ENCODE measurements at places on chromosomes 6 and 20.

GRCh38 chr20:59828125-59829053, 105.0 kb downstream of the SYCP2 start:
- DNase-seq: no peak

DNA sequence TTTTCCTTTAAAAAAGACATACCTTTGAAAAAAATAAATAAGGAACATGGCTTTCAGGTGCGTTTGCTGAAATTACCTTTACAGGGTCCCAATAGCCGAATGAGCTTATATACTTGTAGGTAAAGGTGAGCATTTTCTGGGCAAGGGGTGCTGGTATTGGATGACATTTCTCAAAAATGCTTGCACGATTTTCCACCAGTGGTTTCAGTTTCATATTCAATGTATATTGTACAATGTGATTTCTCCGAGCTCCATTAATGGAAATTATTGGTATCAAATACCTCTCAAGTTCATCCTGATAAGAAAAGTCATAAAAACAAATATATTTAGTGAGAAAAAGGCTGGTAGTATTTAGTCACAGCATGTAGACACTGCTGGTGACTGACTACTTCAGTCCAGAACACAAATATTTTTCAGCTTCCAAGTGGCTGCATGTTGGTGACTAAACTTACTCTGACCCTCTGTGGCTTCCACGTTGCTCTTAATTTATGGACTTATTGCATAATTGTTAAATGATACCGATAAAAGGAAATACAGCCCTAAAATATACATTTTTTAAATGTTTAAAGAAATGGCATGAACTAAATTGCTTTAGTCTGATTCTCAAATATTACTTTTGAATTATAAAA, 32.9 kb upstream of the ZBTB24 start:
- peak; percentile 31 for DNase-seq

- no peak for DNase-seq
Observed at GRCh38 chr6:96469312-96469711, 52.3 kb upstream of the UFL1 start.

DNA sequence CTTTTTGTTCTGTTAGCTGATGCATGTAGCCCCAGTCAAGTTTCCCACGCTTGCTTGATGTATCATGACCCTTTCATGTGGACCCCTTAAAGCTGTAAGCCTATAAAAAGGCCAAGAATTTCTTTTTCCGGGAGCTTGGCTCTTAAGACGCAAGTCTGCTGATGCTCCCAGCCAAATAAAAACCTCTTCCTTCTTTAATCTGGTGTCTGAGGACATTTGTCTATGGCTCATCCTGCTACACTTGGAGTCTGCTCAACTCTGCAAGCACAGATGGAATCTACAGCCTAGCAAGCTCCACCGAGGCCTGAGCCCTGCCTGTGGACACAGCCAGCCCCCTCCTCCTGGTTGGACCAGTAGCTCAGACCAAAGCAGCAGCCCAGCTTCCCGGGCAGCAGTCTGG, 3.4 kb downstream of the CST2 start:
- no peak for DNase-seq

DNA sequence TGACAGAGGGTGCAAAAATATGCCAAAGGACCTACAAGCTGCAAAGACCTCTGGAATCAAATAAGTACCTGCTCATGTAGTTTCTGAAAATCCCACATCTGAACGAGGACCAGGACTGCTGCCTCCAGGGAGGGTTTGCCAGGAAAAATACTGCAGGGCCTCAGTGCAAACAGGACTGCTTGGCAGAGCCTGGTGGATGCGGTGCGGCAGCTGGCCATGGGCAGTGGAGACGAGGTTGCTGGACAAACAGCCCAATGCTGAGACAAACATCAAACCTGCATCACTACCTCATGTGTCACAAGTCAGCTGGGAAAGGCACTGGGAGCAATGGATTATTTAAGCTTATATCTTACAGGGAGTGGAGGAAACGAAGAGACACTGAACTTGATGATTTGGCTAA, 238.8 kb downstream of the PAX1 start:
- no peak for DNase-seq

DNA sequence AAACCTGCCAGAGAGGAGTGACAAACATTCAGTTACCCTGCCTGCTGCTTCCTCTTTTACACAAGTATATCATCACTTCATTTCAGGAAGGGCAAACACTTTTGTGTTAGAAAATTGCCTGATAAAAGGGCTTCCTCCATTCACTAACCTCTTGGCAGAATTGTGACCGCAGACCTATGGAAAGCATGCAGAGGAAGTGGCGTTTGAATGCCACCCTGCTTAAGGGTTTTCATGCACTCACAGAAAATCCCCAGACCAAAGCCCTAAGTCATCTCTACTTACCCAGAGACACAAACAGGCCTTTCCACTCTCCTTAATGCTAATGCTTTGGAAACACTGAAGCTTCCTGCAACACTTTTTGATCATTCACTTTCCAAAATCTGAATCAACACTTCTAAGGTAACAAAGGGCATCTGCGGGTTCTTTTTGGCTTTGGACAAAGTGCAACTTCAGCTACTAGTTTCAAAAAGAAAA, 22.1 kb upstream of the RALGAPA2 start:
- DNase-seq: no peak
